Activated CD8-positive, alpha-beta memory T cell treated with anti-CD3 and anti-CD28 coated beads for 1 hour (primary cell): ENCODE measurements at places on chromosomes 3 and 15.
A peak's percentile ranks its signal among the peaks of the same experiment; 100 is the strongest.

- no peak for DNase-seq
Observed at GRCh38 chr3:67033079-67033478, 35.0 kb downstream of the KBTBD8 start.

GRCh38 chr3:64294771-64295170 is 69.5 kb upstream of the PRICKLE2 start:
- no peak for DNase-seq

- peak; percentile 33 for DNase-seq
Observed at GRCh38 chr3:126982126-126982470, 817 bp upstream of the PLXNA1 start.

GRCh38 chr3:126672741-126673140 is 17.8 kb upstream of the TXNRD3 start:
- no peak for DNase-seq

GRCh38 chr3:57026944-57027343 is 33.5 kb upstream of the SPATA12 start:
- no peak for DNase-seq

GRCh38 chr3:60948488-60948887 is 302.8 kb downstream of the FHIT start:
- no peak for DNase-seq

- no peak for DNase-seq
Observed at GRCh38 chr15:66719471-66719870, 17.4 kb downstream of the SMAD6 start.

DNA sequence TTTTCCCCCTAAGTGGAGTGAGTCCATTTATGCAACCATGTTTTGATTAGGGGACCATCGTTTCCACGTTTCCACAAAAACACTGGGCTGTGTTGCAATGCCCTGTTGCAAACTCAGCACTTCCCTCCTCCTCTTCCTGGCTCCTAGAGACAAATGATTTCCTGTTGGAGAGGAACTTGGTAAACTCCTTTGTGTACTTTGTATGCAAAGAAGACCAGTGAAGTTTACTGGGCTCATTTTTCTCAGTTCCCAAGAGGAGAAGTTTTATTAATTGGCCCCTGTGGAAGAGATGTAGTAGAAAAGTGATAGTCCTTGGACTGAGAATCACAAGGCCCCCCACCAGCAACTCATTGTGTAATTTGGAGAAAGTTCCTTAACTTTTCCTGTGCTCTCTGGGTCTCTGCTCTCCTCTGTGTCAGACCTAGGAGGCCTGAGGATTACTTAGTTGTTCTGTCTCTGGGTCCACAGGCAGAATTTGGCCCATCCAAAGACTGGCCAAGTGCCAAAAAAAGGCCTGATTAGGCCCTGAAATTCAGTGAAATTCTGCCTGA is 95.0 kb downstream of the ATG7 start:
- no peak for DNase-seq

DNA sequence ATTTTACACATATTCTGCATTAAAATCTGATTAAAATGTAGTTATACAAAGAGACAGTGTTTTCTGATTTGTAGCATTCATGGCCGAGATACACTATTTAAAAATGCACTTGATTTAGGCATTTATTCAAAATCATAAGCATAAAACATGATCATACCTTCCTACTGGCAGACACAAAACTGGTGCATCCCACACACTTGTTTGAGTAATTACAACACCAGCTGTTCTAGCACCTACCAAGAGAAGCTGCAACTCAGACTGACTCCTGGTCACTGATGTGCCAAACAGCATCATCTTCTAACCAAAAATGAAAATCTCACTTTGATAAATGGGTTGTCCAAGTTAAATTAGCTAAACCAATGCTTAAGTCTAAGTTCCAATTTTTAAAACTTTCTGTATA is 262.7 kb upstream of the NSMCE3 start:
- no peak for DNase-seq

GRCh38 chr15:25410649-25411048 is 28.2 kb downstream of the UBE3A start:
- DNase-seq = no peak

GRCh38 chr3:184242297-184242685 is 6.5 kb downstream of the ALG3 start:
- DNase-seq = no peak

DNA sequence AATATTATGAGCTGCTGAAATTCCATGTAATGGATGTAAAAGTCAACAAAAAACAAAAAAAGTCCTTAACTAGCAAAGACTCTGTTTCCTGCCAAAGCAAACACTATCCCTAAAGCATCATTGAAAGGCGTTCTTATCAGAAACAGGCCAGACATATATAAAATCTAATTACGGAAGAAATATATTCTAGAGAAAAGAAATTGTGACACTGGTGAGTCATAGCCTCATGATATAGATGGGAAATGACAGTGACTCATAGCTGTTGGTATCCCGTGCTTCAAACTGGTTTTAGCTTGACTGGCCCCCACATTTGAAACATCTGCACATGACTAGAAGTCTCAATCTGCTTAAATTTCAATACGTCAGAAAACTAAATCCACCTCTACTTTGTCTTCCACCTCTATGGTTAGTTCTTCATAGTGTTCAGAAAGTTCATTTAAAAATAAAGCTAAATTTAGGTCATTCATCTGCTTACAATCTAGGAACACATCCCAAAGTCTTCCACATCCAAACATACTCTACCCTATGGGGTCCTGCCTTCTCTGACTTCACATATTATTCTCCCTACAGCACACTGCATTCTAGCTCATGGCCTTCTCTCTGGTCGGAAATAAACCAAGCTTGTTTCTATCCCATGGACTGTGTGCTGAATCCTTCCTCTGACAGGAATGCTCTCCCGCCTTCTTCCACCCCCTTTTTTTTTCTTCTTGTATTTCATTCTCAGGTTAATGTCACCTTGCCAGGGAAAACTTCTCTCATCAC is 456.3 kb upstream of the ARRDC4 start:
- DNase-seq = no peak

DNA sequence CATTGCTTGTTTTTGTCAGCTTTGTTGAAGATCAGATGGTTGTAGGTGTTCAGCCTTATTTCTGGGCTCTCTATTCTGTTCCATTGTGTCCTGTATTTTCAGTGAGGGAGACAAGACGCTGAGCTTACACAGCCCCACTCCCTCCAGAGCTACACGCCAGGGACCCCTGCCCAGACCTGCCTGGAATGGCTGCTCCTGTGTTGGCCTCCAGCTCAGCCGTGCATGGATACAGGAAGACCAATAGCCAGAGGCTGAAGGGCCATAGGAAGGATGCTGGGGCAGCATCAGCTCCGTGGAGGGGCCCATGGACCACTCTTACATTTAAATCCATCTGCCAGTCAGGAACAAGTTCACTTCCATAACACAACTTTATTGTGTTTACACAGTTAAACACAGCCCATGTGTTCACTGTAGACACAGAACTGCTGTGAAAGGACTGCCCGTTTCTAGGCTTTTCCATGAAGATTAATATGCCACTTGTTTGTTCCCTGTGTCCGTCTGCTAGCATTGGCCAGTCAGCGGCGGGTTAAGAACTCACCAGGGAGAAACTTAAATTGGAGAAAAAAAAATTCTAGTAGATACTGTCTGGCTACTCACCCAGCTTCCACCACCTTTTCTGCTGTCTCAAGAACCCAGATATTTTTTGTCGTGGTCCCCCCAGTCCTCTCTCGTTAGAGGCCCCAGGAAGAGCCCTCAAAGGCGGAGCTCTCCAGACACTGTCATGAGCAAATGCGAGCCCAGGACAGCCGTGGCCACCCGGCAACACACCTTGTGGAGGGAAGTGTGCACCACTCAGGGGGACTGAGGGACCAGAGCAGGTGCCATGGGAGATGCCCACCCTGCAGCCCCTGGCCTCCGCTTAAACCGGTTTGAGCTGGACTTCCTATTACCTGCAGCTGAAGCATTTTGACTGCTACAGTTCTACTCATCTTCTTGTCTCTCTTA is 142.3 kb upstream of the MEF2A start:
- no peak for DNase-seq

DNA sequence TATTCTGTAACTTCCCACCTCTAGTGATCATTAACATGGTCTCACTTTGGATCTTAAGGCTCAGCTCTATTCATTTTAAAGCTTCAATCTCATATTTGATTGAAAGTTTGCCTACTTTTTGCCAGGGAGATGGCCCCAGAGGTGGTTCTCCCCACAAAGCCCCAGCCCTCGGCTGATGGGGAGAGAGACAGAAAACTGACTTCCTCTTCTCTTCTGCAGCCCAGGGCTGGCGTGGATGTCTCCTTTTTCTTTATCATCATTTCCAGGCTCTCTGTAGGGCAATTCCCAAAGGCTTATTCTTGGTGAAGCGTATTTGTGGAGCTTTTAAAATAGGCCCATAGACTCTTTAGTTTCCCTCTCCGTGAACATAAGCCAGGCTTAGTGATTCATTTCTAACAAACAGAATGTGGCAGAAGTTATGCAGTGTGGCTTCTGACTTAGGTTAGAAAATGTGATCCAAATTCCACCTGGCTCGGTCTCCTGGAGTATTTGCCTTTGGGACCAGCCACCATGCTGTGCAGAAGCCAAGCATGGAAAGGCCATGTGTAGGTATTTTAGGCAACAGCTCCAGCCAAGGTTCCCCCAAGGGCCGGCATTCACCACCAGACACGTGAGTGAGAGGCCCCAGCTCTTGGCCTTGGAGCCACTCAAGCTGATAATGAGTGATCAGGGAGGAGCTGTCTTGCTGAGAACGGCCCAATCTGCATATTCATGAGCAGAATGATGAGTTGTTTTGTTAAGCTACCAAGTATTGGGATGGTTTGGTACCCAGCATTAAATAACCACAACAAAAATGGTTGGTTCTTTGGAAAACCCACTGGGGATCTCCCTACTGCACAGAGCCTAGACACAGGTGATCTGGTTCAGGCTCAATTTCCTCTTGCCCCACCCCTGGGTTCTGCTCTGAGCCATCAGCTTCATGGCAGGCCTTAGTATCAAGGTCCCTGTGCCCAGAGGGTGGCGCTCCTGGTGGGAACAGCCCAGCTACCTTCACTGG is 353.2 kb upstream of the PROK2 start:
- no peak for DNase-seq

- no peak for DNase-seq
Observed at GRCh38 chr3:111194048-111194447, 122.4 kb downstream of the NECTIN3 start.

GRCh38 chr3:169515132-169515531 is 148.4 kb downstream of the MECOM start:
- DNase-seq = no peak

DNA sequence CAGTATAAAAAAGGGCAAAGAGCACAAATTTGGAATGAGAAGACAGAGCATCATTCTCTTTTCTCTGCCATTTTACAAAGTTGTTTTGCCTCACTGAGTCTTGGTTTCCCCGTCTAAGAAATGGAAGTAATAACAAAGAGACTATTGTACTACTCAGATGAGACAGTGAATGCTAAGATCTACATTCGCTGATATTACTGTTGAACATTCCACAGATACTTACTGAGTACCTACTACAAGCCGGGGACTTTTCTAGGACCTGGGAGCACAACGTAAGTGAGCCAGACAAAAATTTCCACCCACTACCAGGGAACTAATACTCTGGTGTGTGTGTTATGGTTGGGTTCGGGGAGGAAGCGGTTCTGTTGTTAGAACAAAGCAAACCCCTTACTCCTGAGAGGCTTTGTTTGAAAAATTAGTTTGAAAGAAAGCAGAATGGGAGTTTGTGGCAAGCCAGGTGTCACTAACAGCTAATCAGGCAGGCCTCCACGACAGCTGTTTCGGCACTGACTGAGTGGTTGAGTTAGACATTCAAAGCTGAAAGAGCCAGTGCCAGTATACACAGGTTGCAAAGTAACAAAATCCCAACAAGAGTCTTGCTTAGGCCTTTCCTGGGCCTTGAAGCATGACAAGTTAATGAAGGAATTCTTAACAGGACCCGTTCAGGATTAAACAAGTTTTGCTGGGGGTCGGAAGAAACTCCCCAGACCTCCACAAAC is 458.3 kb downstream of the EDEM1 start:
- no peak for DNase-seq

DNA sequence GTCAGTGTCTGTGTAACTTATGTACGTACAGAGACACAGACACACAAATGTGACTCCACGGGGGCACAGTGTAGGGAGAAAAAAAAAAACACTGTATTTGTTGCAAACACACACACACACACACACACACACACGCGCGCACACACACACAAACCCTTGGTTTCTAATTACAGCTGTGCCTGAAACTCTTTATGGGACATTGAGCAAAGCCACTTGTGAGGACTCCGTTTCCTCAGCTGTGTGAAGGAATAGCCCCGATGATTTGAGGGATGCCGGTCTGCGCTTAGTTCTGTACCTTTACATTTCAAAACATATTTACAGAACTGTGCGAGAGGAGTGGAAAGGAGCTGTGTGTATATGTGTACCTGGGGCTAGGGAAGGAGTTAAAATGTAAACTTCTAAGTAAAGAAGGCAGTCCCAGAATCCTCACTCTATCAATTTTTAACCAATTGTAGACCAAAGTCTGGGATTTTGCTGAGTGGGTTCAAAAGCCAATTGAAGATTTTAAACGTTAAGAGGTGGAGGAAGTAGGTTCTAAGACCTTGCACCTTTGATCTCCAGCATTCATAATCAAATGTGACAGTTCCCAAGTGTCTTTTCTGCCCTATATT is 5.3 kb upstream of the BCL6 start:
- DNase-seq = no peak

- DNase-seq = no peak
Observed at GRCh38 chr15:30929982-30930381, 26.3 kb downstream of the FAN1 start.

DNA sequence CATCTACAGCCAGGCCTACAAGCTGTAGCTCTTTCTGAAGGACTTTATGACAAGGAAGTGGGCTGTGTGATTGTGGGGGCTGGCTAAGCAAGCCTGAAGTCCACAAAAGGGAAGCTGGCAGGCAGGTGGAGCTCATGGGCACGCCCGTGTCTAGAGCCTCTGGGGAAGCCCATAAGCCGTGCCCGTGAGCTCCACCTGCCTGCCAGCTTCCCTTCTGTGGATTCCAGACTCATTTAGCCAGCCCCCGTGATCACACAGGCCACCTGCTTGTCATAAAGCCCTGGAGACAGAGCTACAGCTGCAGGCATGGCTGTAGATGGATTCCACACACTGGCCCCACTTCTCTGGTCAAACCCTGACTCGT is 15.2 kb downstream of the EFCC1 start:
- DNase-seq = no peak

GRCh38 chr15:100234158-100235029 is 107.4 kb downstream of the ADAMTS17 start:
- DNase-seq = no peak

- DNase-seq = no peak
Observed at GRCh38 chr3:138513090-138513843, 78.9 kb downstream of the ESYT3 start.

DNA sequence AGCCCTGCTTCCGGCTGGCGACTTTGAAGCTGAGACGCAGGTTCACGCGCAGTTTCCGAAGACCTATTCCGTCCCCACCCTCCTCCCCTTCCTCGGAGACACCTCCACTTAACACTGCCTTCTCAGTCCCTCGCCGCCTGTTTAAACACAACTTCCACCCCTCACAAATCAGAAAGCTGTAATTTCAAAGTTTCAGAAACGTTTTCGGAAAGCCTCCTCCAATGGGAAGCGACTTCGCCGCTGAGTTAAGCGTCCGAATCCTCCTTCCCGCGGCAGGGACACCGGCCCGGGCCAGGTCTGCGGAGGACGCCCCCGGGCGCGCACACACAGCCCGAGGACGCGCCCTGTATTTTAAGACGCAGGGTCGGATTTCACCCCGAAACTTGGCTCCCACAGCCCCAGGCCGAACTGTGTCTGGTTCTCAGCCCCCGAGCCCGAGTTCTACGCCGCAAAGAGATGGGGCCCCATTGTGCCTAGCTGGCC is 559 bp upstream of the LRRN1 start:
- no peak for DNase-seq
